ENCODE measurements at places on chromosomes 1 and 21.
A peak's percentile ranks its signal among the peaks of the same experiment; 100 is the strongest.

DNA sequence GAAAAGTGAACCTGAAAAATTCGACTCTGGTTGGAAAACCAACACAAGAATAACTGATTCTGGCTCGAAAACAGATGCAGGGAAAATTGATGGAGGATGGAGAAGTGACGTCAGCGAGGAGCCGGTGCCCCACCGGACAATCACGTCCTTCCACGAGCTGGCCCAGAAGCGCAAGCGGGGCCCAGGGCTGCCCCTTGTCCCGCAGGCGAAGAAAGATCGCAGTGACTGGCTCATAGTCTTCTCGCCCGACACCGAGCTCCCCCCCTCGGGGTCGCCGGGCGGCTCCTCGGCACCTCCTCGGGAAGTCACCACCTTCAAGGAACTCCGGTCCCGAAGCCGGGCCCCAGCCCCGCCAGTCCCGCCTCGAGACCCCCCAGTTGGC is 1.9 kb downstream of the RUSC1 start:
- no peak for DNase-seq

DNA sequence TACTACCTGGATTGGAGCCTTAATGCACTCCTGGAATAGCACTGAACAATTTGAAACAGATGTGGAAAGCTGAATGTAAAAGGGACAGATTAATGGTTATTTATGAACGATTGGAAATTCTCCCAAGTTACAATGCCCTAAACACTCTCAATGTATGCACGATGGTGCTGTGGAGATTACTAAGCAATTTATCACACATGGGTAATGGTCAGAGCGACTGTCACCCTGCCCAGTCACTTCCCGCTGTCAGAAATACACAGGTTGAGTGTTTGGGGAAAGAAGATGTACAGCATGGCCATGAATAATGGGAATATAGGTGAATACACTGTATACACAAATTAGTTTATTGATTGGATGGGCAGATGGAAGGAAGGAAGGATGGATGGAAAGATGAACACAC is 342.4 kb downstream of the VAV3 start:
- DNase-seq: no peak

- DNase-seq: no peak
Measured at GRCh38 chr1:71882226-71882625, 400.1 kb downstream of the NEGR1 start.

DNA sequence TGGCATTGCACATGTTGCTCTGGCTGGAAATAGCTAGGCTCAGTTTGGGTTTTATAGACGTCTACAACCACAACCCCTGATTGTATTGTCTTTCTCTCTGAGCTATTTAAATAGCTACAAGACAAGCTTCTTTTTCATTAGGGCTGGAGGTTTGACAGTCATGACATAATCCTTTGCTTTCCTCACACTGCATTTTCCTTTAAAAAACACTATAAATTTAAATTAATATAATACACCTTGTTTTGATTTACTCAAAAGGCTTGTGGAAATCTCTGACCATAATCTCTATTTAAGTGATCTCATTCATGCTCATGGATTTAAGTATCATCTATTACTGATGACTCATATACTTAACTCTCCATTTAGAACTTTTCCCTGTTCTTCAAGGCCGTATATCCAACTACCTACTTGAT is 50.4 kb upstream of the PTGFR start:
- no peak for DNase-seq

DNA sequence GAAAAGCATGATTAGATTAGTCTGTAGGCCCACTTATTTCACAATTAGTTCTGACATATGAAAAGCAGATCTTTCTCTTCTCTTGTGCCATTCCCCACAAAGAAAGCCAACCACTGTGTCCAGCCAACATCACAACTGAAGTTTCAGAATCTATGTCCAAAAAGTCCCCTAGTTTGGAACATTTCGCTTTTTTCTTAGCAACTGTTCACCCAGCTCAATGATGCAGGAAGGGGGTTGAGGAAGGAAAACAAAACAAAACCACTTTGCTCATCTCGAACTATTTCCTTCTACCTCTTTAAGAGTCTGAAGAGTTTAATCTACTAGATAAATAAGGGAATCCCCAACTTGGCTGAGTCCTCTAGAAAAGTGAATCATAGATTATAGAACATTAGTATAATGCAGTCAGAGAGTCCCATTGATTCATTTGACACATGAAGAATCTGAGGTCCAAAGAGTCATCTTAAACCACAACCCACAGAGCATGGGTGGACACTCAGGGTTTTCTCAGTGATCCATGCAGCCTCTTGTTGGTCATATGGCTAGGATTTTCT is 159.3 kb upstream of the SGIP1 start:
- DNase-seq: peak; percentile 57
